GM12878 (cell line): ENCODE measurements at places on chromosomes 6 and 20. TPM values are rescaled to one million over a fixed set of nuclear protein-coding genes. Genes with fewer than 3 reads are reported as not detected.

Gene HEY2
- polyA plus RNA-seq: 0.32 and 0.38 TPM in 2 replicates

DNA sequence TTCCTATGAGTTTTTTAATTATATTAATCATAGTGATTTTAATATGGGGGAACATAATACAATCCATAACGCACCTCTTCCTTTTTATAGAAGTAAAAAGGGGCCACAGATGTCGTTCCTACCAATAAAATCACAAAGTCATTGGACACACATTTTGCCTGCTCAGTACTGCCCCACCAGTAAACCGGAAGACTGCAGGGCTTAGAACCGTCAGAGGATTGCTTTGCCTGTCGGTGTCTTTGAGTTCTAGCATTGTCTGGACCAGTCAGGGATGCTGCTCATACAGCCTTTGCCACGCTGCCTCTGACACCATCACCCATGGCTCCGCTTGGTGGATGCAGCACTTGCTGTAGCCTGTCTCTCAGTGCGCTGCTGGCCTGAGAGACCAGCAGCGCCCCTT, 853.6 kb downstream of the C6orf118 start:
- no peaks in the 10 kb centered on the region for H3K36me3 ChIP-seq
- H3K27me3 ChIP-seq: no peaks in the 10 kb centered on the region
- H3K27ac ChIP-seq: no peak overlapping the region
- H3K4me1 ChIP-seq: no peaks in the 10 kb centered on the region

GRCh38 chr6:40973304-40973703, 65.7 kb downstream of the UNC5CL start:
- H3K4me1 ChIP-seq: no peaks in the 10 kb centered on the region
- DNase-seq: no peak
- no peak overlapping the region for H3K27ac ChIP-seq
- no peaks in the 10 kb centered on the region for H3K36me3 ChIP-seq
- no peak overlapping the region for H3K4me3 ChIP-seq

Gene ULBP2
- polyA plus RNA-seq: 0.19 and 0.71 TPM in 2 replicates

Gene PTK6
- polyA plus RNA-seq: 0.10 TPM in 1 of 2 replicates, not detected in the other

GRCh38 chr6:11606332-11606731, 68.8 kb downstream of the TMEM170B start:
- H3K27ac ChIP-seq: no peak overlapping the region
- no peak overlapping the region for H3K4me3 ChIP-seq

- H3K36me3 ChIP-seq: no peaks in the 10 kb centered on the region
- no peak overlapping the region for H3K27ac ChIP-seq
- DNase-seq: no peak
- H3K4me3 ChIP-seq: peak overlapping the region; percentile 78
Measured at GRCh38 chr6:14211562-14211942, 94.0 kb downstream of the CD83 start.
